Activated naive CD4-positive, alpha-beta T cell treated with anti-CD3 and anti-CD28 coated beads, Interleukin-2, amount 50 U/mL, for 72 hours (primary cell): ENCODE measurements at places on chromosomes 12 and 14. TPM values are rescaled to one million over a fixed set of nuclear protein-coding genes. Genes with fewer than 3 reads are reported as not detected.

PLA2G1B gene
- total RNA-seq = not detected

DNA sequence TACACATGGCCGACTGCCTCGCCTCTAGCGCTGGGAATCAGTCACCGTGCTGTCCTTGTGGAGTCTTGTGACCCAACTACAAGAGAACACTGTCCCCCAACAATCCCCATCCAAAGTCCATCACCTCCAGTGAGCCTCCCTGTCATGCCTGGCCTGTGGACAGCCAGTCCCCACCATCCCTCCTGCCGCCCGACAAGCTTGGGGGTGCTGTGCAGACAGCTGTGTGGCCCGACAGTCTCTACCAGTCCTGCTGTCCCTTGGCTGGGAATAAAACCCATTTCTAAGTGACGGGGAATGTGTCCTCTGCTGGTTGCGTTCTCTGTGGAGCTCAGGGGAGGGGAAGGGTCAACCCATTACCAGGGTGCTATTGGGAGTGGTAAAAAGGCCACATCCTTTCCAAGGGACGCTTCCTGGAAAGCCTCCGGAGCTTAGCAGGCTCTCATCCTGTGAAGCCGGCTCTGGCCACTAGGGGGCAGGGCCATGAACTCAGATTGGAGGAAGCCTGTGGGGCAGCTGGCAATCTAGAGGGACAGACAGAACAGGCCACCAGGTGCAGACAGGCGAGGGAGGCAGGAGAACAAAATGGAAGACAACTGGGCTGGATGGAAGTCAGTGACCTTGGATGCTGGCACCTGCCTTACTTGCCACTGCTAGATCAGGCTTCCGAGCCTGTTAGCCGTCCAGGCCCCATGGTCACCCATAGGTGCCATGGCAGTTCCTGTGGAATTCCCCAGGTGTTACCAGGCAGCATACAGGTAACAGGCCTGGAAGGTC is 12.0 kb upstream of the BLTP3B start:
- DNase-seq = peak; percentile 78

- no peak for DNase-seq
These were observed 91.1 kb downstream of the MYF5 start for GRCh38 chr12:80807640-80808288.

KLRK1 gene
- 0.39 TPM for total RNA-seq

GRCh38 chr14:100072783-100073346 is 7.6 kb downstream of the EVL start:
- no peak for DNase-seq

GRCh38 chr12:45216230-45216982 is 511 bp downstream of the ANO6 start:
- peak; percentile 38 for DNase-seq

DNA sequence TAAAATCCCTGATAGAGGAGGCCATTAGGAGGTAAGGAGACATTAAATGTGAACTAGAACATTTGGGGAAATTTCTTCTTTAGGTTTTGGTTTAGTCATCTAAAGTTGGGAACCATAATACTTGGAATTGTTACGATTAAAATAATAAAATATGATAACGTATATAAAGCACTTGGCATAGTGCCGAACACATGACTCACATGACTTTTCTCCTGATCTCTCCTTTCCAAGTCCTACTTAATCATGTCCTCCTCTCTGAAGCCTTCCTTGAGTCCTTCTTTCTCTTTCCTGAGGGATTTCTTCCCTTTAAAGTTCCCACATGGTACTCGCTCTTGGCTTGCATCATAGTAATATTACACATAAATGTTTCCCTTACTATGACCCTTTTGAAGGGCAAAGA is 20.0 kb downstream of the BEST3 start:
- no peak for DNase-seq
